ENCODE measurements at places on chromosomes 12 and 14.

- no peak for DNase-seq
Observed at GRCh38 chr12:107564946-107565345, 120.7 kb upstream of the PWP1 start.

DNA sequence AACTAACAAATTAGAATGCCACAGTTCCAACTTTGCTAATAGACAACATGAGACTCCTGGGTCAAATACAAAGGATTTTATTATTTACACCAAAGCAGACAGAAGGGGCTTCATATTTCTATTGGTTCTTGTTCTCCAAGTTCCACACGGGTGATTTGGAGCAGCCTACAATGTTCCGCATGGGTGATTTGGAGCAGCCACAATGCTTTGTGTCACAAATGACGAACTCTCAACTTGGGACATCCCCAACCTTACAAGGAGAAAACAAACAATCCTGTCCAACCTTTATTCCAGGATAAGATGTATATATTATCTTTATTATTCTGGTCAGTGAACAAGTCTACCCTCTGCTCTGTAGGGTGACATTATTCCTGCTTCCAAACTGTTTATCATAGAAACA is 694.3 kb upstream of the MGAT4C start:
- peak; percentile 36 for DNase-seq

- DNase-seq = no peak
Observed at GRCh38 chr12:124377981-124378509, 83.2 kb downstream of the RFLNA start.

DNA sequence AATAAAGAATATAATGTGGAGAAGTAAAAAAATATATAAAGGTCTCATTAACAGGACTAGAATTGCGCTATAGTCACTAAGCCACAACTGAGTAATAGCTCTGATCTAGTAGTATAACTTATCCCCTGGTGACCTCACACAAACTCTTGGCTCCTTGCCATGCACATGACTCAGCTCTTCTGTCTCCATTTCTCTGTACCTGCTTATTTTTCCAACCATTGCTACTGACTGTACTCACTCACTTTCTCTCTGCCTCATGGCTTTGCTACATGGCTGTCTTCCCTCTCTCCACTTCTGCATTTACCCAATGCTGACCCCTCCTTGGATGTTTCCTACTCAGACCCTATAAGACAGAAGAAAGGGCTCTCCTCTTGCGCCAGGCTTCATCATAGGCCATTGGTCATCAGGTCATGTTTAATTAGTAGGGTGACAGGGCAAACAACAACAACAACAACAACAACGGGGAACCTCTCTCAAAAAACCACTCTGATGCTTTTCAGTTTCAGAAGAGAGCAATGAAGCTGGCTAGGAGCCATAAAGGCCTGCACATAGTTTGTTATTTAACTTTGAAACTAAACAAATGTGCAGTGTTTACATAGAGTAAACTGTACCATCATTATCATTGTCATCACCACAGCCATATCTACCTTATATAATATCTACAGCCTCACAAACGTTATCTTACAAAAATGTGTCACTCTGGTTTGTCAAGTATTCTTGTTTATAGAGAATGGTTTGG is 25.6 kb upstream of the KRAS start:
- DNase-seq = no peak

- no peak for DNase-seq
Observed at GRCh38 chr12:42143452-42144157, 1.1 kb downstream of the GXYLT1 start.

- no peak for DNase-seq
Observed at GRCh38 chr12:32120419-32120818, 13.8 kb downstream of the BICD1 start.
